NCI-H69 (cell line): ENCODE measurements at places on chromosomes 1 and 21.

GRCh38 chr21:31772674-31773555 is 41.0 kb upstream of the SCAF4 start:
- no peak for DNase-seq

GRCh38 chr1:211698161-211699026 is 23.0 kb upstream of the NEK2 start:
- peak; percentile 90 for DNase-seq

- DNase-seq = no peak
Observed at GRCh38 chr1:15916417-15916816, 59.5 kb downstream of the ZBTB17 start.

DNA sequence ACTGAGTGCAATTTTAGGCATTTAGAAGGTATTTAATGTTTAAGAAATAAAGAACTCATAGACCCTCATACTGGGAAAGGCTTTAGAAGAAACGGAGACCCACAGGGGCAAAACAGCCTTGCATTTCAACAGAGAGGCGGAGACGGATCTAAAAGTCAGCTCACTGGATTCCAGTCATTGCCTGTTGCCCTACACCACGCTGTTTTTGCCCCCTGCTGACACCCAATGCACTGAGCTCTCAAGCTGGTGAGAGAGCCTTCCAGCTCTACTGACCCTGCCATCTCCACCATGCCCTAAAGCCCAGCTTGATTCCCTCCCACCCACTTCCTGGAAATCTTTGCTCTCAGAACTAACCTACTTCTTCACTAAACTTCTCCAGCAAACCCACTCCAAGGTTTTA is 7.2 kb upstream of the TRAF3IP3 start:
- peak; percentile 12 for DNase-seq

DNA sequence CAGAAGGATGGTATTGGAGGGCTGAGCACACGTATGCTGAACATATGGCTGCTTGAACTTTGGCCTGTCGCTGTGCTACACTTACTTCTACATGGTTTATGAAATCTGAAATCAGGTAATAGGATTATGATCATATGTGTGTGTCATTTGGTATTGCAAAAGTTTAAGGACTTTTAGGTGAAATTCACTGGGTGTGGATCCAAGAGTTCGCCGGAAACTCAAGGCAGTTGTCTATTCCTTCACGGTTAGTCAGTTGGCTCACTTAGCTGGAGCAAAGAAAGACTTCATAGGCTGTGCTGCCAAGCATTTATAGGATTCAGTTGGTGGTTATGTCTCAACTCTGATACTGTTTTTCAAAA is 927 bp downstream of the UAP1 start:
- DNase-seq = peak; percentile 46

GRCh38 chr1:98696077-98696476 is 34.6 kb downstream of the SNX7 start:
- no peak for DNase-seq

- DNase-seq = no peak
Observed at GRCh38 chr1:119097380-119097779, 43.1 kb downstream of the WARS2 start.
